ENCODE measurements at places on chromosomes 13 and 19.

DNA sequence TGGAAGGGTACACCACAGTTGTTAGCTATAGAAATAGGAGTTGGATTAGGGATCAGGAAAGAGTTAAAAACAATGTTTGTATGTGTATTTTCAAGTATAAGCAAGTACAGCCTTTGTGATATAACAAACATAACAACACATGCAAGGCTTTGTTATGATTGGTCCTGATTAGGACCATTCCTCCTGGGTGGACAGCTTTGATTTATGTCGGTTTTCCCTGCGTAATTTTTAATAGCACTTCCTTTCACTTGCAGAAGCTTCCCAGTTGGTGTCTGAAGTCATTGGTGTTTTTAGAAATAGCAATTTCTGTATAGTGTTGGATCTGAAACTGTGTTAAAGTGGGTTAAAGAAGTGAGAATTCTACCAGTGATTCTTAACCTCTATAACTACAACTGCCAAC, 10.0 kb downstream of the FNDC3A start:
- DNase-seq = no peak

DNA sequence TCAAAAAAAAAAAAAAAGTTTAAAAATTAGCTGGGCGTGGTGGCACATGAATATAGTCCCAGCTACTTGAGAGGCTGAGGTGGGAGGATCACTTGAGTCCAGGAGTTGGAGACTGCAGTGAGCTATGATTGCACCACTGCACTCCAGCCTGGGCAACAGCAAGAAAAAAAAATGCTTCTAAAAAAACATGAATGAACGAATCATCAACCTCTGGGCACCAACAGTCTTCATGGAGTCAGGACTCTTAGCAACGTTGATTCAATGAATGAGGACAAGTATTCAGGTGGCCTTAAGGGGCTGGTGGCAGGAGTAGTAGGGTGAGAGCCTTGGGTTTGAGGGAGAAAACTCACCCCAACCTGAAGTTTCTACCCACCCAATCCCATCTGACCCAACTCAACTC, 20.6 kb upstream of the OLFM2 start:
- DNase-seq = no peak

DNA sequence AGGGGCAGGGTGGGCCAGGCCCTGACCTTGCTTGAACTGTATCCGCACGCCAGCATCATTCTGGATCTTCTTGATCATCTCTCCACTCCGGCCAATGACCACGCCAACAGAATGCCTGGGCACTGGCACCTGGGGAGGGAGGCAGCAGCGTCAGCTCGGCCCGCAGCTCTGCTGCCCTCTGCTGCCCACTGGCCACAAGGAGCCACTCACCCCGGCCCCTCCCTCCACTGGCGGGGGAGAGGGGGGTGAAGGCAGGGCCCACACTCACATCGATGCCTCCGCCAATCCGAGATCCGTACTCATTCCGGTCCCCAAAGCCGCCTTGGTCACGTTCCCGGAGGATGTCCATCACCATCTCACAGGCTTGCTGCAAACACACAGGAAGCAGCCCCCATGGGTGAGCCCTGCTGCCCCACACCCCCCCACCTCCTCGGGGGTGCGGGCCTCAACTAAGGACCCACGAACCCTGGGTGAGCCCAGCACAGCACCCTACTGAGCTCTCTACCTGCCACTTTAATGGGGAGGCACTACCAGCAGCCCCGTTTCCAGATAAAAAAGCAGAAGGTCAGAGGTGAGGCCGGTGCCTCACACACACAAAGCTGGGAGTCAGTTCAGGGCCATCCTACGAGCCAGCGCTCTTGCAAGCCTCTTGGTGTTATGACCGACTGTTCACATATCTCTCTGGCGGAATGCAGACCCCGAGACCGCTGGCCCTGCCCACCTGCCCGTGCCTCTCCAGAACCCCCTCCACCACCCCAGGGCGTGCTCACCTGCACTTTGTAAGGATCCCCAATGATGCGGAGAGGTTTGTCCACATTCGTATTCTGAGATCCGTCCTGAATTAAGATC, 6.7 kb downstream of the KHSRP start:
- DNase-seq = no peak

DNA sequence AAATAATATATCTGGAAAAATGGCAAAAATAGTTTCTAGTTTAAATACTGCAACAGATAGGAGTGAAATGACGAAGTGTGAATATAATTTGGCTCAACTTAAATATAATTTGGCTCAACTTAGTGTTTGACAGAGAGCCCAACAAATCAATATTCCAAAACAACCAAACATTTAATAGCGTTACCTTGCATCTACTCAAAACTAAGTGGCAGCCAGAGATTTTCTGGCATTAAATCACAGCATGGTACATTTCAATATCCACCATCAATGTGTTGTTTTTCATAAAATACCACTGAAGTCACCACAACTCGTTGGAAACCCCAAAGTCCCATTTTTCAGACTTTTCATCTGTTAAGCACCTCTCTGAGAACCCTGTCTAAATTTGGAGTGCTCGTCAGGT, 69.6 kb downstream of the DCLK1 start:
- DNase-seq = no peak

DNA sequence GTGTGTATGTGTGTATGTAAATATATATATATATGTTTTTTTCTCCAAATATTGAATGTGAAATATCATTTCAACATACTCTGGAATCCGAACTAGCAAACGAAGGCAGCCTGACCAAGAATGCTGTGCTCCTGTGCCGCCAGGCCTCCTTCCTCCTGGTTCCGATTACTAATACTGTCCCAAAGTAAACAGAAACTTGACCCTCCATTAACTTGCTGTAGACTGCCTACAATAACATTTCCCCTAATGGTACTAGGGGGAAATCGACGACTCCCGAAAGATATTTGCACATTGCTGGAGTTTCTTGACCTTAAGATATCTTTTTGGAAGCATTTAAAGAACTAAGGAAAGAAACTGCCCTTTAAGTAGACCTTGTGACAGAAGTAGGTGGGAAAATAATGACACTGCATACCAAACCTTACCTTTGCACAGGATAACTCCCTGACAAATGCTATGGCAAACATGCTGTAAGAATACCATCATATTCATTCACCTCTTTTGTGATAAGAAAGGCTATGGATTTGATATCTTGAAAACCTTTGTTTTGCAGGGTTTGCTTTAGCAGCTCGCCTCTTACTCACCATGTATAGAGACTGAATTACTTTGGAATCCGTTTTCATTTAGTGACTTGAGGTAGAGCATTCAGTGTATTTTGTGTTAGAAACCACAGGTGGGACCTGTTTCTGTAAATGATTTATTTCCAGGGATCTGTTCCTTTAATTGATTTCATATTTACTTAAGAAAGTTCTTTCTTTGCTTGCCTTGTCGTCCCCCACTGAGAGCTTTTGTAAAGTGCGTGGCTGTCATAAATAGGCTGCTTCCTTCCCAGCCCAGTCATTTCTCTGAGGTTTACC, 80.1 kb downstream of the KLF5 start:
- no peak for DNase-seq

Measured in stimulated activated CD4-positive, alpha-beta T cell treated with anti-CD3 and anti-CD28 coated beads, Interleukin-1b, Interleukin-23, amount 100 ng/mL, for 1 hour (primary cell).